ENCODE measurements at places on chromosomes 1 and 21.

DNA sequence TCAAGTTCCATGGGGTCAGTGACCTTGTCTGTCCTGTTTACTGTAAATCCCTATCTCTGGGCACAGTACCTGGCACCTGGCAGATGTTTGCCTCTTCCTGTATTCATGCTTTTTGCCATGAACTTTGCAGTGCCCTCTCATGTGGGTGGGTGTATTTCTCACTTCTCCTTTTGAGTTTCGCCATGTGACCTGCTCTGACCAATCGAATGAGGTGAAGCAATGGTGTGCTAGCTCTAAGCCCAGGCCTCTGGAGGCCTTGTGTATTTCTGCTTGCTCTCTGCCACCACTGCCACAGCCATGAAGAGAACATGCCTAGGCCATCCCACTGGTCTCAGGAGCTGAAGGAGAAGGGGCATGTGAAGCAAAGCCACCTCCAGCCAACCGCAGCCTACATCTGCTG lies 185.5 kb upstream of the ZC3H12A start:
- DNase-seq, result no peak

DNA sequence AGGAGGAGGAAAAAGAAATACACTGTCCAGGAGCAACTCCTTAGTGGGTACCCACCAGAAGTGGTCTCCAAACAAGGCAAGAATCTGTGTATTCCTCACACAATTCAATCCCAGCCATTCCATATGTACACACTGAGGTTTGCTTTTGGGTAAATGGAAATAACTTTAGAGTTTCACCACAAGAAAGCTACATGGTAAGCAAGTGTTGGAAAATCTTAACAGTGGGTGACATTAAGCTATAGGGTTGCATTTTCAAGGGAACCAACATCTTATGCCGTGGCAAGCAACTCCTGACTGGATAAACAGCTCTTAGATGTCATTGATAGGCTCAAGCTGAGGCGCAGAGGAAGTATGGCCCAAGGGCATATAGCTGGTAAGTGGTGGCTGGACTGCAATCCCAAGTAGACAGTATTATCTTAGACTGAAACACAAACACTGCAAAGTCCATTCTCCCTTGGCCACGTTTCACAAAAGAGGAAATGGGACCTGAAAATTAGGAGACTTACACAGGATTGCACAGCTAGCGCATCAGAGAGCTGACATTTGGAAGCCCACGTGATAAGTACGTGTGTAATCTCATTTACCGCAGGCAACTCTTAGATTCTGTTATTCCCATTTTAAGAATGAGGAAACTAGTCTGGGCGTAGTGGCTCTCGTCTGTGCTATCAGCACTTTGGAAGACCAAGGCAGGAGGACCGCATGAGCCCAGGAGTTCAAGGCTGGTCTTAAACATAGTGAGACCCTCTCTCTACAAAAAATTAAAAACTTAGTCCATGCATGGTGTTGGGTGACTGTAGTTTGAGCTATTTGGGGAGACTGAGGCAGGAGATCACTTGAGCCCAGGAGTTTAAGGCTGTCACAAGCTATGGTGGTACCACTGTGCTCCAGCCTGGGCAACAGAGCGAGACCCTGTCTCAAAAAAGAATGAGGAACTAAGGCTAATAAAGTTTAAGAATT lies 4.0 kb upstream of the BRWD1 start:
- DNase-seq, result peak; percentile 41

GRCh38 chr1:110647254-110647891 lies 27.4 kb downstream of the KCNA3 start:
- peak; percentile 63 for DNase-seq

- DNase-seq, result no peak
Observed at GRCh38 chr21:25361765-25362164, 245.5 kb downstream of the MRPL39 start.

- peak; percentile 56 for DNase-seq
Observed at GRCh38 chr1:181033128-181033798, 520 bp upstream of the MR1 start.

DNA sequence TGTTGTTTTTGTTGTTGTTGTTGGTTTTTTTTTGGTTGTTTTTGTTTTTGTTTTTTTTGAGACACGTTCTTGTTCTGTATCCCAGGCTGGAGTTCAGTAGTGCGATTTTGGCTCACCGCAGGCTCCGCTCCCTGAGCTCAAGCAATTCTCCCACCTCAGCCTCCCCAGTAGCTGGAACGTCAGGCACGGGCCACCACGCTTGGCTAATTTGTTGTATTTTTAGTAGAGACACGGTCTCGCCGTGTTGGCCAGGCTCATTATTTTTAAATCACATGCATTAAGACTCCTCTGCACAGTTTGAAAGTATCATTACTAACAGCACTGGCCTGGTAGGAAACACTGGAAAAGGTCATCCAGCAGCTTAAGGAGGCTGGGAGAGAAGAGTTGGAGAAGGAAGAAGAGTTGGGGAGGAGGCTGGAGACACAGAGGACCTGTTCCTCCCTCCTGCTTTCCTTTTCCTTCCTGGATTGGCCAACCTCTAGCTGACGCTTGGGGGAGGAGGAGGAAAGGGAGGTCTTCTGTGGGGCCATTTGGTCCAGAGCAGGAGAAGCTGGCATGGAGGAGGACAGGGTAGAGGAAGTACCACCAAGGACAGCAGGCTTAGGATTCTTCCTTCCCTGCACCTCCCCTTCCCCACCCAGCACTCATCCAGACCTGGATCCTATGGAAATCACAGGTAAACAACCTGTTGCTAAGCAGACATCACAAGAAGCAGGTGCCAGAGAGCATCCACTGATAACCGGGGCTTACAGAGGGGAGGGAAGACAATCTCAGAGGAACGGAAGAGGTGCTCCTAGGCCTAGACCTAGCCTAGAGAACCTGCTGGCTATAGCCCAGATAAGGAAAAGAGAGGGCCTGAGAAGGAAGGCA lies 71.9 kb upstream of the GOLT1A start:
- DNase-seq, result no peak

GRCh38 chr21:44742418-44743153 lies 31.2 kb upstream of the TSPEAR start:
- DNase-seq, result peak; percentile 14

DNA sequence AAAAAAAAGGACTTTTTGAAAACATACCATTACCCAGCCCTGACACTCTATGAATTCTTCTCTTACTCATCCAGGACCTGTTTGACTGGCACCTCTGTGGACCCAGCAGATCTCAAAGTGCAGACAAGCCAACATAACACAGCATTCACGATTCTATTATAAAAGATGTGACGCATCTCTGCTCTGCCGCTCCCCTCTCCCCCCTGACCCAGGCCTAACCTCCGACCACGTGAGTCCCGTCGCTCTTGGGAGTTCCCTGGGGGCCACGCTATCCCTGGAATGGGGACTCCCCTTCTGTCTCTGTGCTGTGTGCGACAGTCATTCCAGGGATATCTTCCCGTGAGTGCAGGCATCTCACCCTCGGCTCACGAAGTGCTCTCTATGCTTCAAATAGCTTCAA lies 21.1 kb downstream of the LRRC38 start:
- DNase-seq, result no peak

GRCh38 chr1:155007251-155007828 lies 4.7 kb downstream of the ZBTB7B start:
- DNase-seq, result no peak

GRCh38 chr1:28602536-28603439 lies 10.7 kb downstream of the RAB42 start:
- peak; percentile 83 for DNase-seq

Data from EH (cell line).